ENCODE measurements at places on chromosomes 2 and 18.

DNA sequence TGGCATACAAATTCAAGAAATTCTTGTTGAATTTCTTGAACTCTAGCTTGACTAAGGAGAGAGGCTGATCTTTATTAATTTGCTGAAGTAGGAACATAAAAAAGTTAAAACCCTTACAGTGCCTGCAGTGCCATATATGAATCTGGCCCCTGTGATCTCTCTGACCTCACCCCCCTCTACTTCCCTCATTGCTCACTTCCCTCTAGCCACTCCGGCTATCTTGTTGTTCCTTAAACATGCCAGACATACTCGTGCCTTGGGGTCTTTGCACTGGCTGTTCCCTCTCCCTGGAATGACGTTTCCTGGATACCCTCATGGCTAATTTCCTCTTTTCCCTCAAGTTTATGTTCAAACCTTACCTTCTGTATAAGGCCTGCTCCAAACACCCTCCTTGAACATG is 246.3 kb upstream of the SIX2 start:
- DNase-seq, result no peak

- DNase-seq, result no peak
Measured at GRCh38 chr18:26981360-26982082, 116.0 kb upstream of the AQP4 start.

GRCh38 chr2:239803102-239803765 is 221.9 kb downstream of the NDUFA10 start:
- no peak for DNase-seq

DNA sequence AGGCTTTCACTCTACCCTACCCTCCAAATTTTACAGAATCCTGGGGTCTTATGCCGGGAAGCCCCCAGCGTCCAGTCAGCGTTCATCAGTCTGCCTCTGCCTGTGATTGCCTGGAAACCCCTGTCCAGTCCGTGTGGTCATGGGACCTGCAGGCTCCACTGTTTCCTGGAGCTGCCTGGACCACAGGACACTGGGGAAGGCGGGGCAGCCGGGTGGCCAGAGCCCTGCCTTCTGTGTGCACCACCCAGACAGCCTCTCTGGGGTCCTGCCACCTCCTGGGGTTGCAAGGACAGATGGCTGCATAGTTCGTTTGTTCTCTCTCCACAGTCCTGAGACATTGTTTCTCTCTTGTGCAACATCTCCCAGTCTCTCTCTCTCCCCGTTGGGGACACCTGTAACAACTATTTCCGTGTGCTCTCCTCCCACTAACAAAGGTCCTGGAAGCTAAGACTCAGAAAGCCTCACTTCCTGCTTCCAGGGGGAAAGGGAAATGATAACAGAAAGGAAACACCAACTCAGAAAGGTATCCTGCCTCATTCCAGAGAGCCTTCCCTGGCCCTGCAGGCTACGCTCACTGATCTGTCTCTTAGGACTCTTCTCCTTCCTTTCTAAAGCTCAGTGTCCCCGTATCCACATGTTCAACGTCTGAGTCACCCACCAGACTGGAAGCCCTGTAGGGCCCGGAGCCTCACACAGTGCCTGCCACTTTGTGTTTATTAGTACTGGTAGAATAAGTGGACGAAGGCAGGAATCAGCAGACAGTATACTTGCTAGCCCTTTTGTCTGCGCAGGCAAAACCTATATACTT is 192.8 kb upstream of the RAB12 start:
- no peak for DNase-seq

DNA sequence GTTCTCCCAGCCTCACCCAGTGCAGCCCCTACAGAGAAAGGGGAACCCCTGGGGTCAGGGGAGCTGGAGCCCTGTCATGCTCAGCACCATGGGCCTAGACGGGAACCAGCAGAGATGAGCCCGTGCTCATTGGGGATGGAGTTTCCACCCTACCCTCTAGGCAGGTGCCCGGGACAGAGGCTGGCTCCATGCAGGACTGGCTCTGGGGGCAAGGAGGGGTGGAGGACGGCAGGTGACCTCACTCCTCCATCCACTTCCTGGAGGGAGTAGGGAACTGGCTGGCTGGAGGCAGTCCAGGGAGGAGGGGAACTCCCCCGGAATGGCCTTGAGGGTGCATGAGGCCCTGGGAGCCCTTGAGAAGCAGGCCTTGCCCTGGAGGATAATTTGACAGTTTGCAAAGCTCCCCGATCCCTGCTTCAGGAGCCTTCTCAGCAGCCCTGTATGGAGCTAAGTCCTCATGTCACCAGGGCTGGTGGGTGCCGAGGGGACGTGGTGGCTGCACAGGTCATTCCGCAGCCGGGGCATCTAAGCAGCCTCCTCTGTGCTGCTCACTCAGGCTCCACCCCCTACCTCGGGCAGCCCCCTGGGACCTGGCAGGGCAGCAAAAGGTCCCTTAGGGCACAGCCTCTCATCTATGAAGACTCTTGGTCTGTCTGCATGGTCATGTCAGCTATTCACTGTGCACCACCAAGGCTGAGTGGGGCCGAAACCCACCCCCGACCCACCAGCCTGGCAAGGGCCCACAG is 2.1 kb downstream of the NEURL3 start:
- DNase-seq, result no peak

GRCh38 chr2:199336546-199336945 is 121.2 kb downstream of the SATB2 start:
- no peak for DNase-seq

DNA sequence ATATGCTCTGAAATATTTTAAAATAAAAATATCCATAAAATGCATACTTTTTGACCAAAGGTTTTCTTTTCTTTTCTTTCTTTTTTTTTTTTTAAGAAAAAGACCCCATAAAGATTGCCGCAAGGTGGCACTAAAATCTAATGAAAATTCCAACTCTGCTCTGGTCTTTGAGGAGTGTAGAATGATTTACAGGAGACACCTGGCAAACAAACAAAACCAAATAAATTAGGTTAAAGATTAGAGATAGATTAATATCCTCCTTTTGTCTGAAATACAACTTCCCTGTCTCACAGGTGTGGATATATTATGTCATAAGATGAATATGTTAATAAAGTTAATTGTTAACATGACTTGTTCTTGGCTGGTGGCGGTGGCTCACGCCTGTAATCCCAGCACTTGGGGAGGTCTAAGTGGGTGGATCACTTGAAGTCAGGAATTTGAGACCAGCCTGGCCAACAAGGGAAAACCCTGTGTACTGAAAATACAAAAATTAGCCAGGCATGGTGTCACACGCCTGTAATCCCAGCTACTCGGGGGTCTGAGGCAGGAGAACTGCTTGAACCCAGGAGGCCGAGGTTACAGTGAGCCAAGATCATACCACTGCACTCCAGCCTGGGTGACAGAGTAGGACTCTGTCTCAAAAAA is 3.5 kb upstream of the RHOB start:
- no peak for DNase-seq

- DNase-seq, result no peak
Measured at GRCh38 chr2:1992280-1992679, 248.0 kb upstream of the PXDN start.

- no peak for DNase-seq
Measured at GRCh38 chr18:45923138-45923537, 44.0 kb downstream of the EPG5 start.

DNA sequence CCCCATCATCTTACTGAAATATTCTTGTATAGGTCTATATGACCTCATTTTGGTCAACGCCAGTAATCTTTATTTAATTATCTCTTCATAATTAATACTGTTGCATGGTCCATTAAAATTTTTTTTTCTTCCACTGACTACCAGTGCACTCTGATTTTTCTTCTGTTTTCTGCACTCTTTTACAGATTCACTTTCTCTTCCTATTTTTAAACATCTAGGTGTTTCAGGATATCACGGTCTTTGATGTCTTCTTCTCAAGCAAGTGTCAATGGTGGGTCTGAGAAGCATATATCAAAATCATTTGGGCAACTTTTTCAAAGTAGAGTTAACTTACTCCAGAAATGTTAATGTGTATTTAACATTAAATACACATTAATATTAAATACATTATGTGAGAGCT is 51.4 kb downstream of the CCDC141 start:
- no peak for DNase-seq

DNA sequence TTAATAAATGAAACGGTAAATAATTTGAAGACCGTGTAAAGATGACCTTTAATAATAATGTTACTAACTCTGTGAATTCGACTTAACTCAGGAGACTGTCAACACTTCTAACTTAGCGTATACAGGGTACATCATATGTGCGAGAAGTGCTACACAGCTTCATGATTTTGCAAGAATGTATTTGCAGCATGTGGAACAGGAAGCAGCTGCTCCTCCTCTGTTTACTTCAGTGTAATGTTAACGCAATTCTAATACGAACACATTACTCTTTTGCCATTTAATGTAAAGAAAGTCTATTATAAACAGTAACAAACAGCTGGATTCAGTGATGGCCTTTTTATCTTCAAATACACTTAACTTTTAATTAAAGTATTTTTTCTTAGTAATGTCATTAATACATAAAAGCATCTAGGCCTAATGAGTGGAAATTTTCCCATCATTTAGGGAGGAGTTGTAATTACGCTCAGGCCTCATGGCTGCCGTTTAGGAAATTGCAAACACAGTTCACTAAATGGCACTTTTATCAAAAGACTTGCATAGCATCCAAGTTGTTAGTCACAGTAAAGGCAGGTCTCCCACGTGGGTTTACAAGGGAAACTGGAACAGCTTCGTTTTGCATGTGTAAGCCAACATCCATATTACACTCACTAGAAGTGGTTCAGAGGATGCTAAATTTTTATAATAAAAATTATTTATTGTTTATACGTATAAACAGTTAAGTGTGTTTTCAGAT is 635.7 kb downstream of the FBXO15 start:
- no peak for DNase-seq

GRCh38 chr18:57846258-57846657 is 43.1 kb upstream of the ATP8B1 start:
- no peak for DNase-seq

- no peak for DNase-seq
Measured at GRCh38 chr2:121599963-121600651, 49.2 kb downstream of the CLASP1 start.

- DNase-seq, result no peak
Measured at GRCh38 chr2:237355701-237356100, 58.3 kb downstream of the COL6A3 start.

- peak; percentile 41 for DNase-seq
Measured at GRCh38 chr18:35580701-35581539, 620 bp upstream of the GALNT1 start.

- no peak for DNase-seq
Measured at GRCh38 chr18:38576349-38576748, 1010.8 kb upstream of the CELF4 start.

DNA sequence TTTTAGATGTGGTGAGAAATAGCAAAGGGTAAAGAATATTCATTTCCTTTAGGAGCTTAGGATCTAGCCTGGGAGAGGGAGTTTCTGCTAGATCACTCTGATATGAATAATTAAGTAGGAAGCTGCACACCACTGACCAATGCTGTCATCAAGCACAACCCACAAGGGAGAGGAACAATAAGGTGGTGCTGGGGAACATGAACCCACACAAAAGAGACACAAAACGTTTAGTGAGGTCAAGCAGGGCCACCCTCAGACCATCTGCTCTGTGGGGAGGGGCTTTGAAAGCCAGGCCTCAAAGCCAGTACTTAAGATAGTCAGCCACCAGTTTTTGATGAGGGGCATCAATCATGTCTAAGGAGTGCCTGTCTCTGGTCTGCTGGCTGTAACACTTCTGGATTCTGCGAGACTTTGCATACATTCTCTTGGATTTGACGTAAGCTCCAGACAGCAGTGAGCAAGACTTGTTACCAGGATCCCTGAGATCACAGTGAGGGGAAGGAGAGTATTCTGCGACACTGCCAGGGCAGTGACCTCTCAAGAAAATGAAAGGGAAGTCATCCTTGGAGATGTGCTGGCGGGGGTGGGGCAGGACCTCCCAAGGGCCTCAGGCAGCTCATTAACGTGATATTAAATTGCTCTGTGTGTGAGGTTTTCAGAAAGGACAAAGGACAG is 127.0 kb downstream of the CCBE1 start:
- DNase-seq, result no peak

DNA sequence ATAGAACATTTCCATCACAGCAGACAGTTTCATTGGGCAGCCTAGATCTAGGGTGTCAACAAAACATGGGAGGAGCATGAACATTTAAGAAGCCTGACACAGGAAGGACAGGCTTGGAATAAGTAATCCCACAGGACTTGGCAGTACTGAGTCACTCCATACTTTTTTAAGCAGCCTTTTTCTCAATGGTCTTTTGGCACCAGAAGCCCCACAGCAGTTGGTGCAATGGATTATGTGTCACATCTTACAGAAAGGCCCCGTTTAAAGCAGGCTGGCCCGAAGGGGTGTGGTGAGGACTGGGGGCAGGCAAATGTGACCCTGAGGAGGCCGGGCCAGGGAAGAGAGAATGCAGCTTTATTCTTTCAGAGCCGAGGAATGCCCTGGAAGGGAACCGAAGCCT is 26.6 kb downstream of the SPTBN1 start:
- DNase-seq, result no peak

- no peak for DNase-seq
Measured at GRCh38 chr2:648476-649424, 28.5 kb downstream of the TMEM18 start.

GRCh38 chr2:40558761-40559160 is 106.9 kb upstream of the SLC8A1 start:
- DNase-seq, result no peak

GRCh38 chr18:65788373-65788772 is 37.6 kb downstream of the CDH7 start:
- DNase-seq, result no peak

DNA sequence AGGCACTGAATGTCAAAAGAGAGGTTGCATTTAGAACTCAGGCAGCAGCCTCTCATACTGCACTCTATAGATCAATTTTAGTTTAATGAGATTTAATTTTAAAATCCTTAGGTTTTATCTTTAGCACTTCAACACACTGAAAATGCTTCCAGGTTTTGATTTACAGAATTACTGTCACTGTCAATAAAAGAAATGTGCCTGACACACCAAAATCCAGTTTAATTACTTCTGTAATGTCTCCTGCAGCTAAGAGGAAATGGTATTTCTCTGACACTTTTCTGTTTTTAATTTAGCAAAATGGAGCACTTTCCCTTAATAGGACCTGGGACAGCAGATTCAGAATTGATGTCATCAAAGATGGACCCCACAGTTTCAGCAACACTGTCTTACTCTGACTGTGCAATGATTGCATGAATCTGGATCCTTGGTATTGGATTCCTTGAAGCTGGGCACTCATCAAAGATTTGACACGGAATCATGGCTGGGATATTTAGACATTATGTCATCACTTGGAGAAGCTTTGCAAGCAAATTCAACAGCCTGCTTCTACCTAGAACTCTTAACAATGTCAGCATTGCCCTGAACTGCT is 576.5 kb downstream of the NRXN1 start:
- no peak for DNase-seq
